ENCODE measurements at places on chromosomes 4 and X.

- DNase-seq = no peak
These were observed 45.6 kb downstream of the GLUD2 start for GRCh38 chrX:121093011-121093410.

GRCh38 chrX:9610771-9611392 lies 146.0 kb downstream of the TBL1X start:
- no peak for DNase-seq

- DNase-seq = no peak
These were observed 440.1 kb upstream of the SMIM31 start for GRCh38 chr4:164313853-164314252.

- DNase-seq = no peak
These were observed 444.1 kb downstream of the BCOR start for GRCh38 chrX:39653691-39654090.

DNA sequence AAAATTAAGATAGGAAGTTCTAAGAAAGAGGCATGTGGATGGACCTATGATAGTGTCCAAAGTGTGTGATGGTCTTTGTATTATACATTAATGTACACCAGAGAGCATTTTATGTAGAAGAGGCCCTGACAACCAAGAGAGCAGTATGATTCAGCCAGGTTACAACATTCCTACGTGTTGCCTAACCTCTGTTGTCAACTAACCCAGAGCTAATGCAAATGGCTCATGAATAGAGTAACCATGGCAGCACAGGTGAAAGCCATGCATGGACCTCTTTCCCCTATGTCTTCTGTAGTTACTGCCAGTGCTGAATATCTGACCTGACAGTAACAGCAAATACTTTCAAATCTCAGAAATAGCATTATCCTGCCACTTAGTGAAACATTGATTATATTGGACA lies 255.6 kb downstream of the NDST4 start:
- no peak for DNase-seq
